ENCODE measurements at places on chromosomes 11 and 22. TPM values are rescaled to one million over a fixed set of nuclear protein-coding genes. Genes with fewer than 3 reads are reported as not detected.

OR9Q2 gene
- polyA plus RNA-seq = not detected

TRIM68 gene
- polyA plus RNA-seq = 6.5 TPM

OR10V1 gene
- not detected for polyA plus RNA-seq

UBQLN3 gene
- not detected for polyA plus RNA-seq

TLCD5 gene
- 8.0 TPM for polyA plus RNA-seq

GRCh38 chr22:42294034-42294985, 23.9 kb upstream of the TCF20 start:
- DNase-seq = no peak

GRCh38 chr11:19742588-19743292, 30.1 kb downstream of the NAV2 start:
- no peak for DNase-seq

- no peak for DNase-seq
These were observed 13.9 kb downstream of the TMEM184B start for GRCh38 chr22:38258895-38259294.

DNA sequence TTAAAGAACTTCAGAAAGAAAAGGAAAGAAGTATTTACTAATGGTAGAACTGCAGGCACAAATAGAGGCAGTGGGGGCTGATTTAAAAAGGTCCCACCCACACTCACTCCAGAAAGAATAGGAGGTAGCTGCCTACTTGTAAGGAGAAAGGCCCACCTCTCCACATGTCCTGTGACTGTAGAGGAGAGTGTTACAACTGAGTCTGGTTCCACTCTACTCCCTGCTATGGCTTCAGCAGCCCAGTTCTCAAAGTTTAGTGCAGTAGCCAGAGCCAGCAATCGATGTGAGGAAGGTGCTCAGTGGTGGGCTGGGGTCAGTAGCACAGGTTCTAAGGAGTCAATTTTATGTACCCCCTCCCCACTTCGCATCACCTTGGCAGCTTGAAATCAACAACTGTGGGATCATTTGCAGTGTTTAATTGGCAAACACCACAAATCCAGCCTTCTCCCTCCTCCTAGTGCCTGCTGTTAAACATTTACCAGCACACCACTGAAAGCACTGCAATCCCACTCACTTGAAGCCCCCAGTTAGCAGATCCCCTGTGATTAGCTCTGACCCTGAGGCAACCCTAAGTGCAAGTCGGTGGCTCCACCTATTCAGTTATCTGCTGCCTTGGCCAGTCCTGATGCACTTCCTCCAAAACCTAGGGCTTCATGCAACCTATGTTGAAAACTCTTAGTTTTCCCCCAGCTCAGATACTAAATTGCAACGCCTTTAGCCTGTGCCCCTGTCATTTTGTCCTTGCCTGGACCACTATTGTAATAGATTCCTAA, 146.6 kb downstream of the BBOX1 start:
- DNase-seq = no peak

GRCh38 chr11:45730014-45730413, 64.6 kb upstream of the CHST1 start:
- DNase-seq = no peak

DNA sequence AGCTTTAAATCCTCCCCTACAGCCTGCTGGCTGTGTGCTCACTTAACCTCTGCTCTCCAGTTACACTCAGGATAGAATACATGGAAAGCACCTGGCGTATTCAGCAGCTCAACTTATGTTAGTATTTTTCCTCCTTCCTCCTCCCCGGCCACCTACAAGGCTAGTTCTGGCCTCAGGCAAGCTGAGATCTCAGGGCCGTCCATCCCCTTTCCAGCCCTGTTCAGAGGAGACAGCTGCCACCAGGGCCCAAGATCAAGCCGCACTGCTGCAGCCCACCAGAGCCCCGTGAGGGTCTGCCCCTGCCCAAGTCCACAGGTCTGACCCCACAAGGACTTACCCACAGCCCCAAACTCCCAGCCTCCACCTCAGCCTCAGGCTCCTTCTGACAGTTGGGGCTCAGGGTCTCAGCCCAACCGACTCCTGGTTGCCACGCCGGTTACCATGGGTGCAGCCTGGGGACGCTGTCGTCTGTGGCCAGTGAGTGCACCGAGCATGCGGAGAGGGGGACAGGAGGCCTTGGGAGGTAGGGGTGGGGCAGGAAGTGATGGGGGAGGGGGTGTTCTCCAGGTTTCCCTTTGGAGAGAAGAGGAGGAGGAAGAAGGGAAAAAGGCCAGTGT, at the start of gene C11orf16:
Gene C11orf16, minus strand, starts transcription at position 384 of the 617 bp plus-strand sequence. CDS start 639 bp downstream, outside the sequence.
- no peak for DNase-seq

DNA sequence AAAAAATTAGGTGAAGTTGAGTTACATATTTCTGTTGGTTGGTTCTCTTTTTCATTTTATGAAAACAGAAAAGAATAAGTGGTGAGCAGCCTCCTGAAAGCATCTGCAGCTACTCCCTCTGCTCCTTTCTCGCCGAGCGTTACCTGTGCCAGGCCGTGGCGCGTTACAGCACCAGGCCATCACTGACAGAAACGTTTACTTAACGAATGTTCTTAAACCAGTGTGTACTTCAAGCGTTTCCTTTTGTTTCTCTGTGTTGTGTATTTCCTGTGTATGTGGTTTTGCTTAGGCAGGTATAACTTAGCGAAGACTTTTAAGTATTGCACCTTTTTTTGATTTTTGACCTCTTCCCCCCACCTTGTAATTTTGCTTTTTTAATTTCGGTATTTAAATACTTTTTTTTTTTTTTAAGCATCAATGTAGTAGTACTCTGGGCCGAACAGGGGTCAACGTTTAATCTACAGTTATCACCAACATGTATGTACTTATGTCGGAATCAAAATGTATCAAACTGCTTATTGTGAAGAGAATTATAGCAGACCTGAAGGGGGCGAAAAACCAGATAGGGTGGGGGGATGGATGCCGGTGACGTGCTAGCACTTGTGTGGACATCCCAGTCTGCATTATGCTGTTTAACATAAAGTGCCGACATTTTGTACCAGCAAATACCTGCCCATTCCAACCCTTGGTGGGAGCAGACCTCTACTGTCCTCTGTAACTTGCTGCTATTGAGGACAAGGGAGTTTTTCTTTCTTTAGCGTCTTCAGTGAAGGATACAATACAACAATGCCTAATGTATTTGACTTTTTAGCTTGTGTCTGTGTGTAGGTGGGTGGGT, 21.6 kb upstream of the ADSL start:
- DNase-seq = no peak

GRCh38 chr11:44207292-44207691, 102.6 kb downstream of the ALX4 start:
- DNase-seq = no peak

DNA sequence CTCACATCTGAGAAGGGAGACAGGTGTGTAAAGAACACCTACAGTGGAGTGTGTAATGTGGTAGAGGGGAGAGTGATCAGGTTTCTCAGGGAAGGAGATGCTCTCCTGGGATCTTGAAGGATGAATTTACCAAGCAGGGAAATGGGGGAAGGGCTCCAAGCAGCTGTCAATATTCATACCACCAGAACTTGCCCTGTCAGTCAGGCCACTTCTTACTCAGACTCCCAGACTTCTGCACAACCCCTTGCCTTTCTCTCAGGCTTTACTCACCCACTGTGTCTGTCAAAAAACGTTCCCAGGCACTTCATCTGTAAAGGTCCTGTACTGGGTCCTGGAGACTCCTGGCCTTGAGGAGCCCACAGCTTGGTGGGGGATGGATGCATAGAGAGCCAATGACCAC, 14.0 kb upstream of the FCHSD2 start:
- no peak for DNase-seq

- no peak for DNase-seq
These were observed 61.2 kb downstream of the GUCY1A2 start for GRCh38 chr11:106957030-106957482.

DNA sequence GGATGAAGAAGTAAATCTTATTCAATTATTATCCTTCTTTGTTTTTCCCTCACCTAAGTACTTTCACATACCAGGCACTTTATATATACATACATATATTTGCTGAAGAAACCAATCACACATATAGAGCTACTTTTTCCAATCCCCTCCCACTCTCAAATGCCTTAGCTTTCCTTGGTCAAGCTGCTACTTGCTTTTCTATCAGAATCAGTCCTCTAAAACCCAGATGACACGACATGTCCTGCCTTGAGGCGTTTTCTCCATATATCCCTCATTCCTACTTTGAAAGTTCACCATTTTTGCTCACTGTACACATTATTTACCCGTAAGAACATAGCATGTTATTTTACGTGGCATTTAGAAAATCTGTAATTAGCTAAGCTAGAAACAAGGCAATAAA, 5.4 kb downstream of the RAB38 start:
- no peak for DNase-seq

- DNase-seq = no peak
These were observed 1169.4 kb downstream of the BRD1 start for GRCh38 chr22:48658246-48658645.
